ENCODE measurements at places on chromosomes 5 and 9.
A peak's percentile ranks its signal among the peaks of the same experiment; 100 is the strongest.

- DNase-seq, result peak; percentile 89
Measured at GRCh38 chr9:134922066-134922931, 4.6 kb upstream of the FCN1 start.

DNA sequence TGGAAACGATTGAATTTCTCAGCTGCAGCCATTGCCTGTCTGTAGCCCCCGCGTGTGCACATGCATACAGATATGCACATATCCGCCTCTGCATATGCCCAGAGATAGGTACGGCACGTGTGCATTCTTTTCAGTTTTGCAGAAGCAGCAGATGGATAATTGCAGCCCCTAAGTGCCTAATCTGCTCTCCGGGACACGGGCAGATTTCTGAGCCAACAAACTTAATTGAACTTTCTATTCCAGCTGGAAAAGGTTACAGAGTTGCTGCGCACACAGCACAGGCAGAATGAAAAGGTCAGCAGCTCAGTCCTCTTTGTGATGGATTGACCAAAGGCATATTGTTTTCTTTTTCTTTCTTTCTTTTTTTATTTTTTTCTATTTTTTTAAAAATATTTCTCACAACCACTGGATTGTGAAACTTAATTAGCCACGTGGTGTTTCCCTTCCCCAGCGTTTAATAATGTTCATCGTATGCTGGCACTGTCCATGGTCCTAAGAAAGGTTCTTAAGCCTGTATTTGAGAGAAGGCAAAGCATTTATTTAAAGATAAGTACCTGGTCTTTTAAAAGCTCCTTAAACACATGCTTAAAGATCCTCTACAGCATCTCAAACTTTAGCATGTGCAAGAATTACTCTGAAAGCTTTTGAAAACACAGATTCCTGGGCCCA is 270.2 kb upstream of the BRINP1 start:
- no peak for DNase-seq

- DNase-seq, result no peak
Measured at GRCh38 chr5:38548064-38548759, 8.2 kb downstream of the LIFR start.

DNA sequence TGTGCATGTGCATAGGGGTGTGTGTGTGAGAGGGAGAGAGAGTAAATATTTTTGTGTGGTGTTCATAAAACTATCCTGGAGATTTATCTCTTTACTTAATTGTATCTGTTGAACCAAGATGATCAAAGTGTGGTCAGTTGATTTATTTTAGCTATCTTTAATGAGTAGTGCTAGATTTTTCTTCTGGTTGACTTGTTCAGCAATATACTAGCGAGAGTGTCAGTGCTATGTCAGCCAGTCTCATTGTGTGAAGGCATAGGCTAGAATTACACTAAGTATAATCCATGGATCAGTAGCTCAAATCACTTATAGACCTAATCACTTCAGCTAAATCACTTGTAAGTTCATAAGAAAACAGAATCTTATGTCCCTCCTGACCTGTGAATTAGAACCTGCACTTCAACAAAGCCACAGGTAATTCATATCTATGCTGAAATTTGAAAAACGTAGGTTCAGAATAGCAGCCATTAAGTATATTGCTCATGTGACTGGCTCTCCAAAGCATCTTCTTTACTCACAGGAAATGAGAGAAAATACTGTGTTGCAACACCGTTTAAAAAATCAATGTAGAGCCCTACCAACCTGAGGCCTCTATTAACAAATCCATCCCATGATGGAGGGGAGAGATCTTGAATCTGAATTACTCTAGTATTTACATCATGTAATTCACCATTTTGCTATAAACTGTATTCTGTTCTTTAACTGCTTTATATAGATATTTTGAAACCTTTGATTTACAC is 203.1 kb upstream of the ACTBL2 start:
- DNase-seq, result no peak

DNA sequence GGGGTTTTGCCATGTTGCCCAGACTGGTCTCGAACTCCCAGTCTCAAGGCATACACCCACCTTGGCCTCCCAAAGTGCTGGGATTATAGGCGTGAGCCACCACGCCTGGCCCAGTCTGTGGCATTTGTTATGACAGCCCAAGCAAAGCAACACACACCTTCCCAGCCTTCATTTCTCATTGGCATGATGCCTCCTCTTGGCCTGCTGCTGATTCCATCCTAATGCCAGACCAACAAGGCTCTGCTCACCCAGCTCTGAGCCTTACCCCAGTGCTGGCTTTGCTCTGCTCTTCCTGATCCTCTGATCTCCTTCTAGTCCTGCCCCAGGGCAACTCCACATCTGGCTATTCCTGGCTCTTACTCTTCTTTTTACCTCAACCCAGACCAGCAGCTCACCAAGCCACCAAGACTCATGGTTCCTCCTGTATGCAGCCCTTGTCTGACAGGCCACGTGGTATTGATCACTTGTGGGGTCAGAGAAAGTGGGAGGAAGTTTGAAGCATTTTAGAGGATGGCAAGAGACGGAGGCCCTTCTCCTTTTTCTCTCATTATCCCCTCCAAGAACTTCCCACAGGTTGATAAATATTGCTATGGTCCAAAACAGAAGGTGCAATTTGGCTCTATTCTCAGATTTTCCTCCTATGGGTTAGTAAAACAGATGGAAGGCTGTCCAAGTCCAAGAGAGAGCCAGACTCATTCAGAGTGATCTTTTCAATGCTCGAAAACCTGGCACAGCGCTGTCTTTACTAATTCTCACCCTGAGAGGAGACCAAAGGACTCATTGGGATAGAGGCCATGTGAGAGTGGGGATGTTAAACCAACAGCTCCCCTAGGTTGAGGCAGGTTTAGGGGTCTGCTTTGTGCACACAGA is 958 bp downstream of the CD180 start:
- peak; percentile 42 for DNase-seq

DNA sequence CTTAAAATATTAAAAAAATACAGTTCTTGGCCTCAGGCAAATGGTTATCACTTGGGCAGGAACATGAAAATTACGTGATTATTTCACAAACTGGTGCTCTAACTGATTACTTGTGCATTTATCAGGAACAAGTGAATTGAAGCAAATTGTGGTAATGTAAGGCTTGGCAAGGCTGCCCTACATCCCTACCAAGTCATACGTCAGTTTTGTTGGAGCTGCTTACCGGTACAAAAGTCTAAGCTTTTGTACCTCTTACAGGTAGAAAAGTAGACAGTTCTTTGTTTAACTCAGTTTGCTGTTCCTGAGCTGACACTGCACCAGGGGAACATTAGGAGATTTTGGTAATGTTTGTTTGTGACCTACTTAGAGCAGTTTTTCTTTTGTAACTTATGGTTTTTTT is 2.2 kb downstream of the G3BP1 start:
- no peak for DNase-seq
